T-helper 17 cell (primary cell): ENCODE measurements at places on chromosomes 7 and 10.

DNA sequence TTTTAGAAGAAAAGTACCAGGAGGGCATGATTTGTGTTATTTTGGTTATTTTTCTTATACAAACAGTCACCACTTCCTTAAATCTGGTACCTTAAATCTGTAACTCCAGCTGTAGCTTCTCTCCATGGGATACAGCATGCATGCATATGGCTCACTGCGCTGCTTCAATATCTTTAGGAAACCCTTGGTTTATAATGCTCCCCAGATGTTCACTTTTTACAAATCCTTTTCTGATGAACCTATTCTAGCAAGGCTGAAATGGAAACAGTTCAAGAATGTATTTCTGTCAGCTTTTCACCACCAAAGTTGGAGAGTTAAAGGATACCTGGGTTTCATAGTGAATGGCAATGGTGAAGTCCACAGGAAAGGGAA is 50.9 kb downstream of the LAMB4 start:
- no peak for DNase-seq

- DNase-seq = no peak
Observed at GRCh38 chr7:46742601-46743000, 821.5 kb upstream of the IGFBP3 start.

- DNase-seq = no peak
Observed at GRCh38 chr7:112938863-112939573, 147.6 kb downstream of the GPR85 start.

- no peak for DNase-seq
Observed at GRCh38 chr10:61486251-61486650, 33.1 kb upstream of the TMEM26 start.

- DNase-seq = no peak
Observed at GRCh38 chr7:93156884-93157283, 8.7 kb upstream of the SAMD9L start.

DNA sequence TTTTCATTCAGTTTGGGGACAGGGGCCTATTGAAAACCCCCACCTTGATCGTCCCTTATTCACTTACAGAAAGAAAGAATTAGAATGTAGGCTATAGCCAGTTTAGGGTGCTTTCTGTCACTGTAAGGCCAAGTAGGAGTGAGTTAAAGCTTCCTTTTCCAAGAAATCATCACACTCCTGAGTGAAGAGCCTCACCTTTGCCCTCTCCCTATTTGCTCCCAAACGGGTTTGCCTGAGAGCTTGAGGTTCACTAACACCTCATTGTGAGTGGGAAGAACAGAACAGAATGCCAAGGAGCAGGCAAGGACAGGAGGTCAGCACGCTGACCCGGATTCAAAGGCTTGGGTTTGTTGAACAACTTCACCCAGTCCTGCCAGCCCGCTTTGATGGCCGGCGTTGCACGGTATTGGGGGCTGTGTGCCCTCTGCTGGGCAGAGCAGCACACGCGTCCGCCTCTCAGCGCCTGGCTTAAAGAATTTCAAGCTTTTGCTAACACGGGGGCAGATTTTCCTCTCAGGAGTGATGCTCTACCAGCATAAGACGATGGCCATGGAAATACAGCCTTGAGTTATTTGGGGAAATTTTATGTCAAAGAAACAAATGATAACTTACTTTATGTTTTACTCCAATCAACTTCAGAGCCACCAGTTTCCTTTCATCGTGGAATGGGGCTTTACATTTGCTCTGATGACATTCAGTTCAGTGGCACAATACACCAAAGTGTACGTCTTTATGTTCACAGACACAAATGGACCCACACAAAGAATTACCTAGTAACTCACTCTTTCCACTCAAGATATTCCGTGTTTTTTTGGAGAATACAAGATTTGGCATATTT is 470.0 kb downstream of the SUGCT start:
- DNase-seq = no peak

- DNase-seq = no peak
Observed at GRCh38 chr7:55591282-55591931, 19.1 kb upstream of the VOPP1 start.

- no peak for DNase-seq
Observed at GRCh38 chr7:81618396-81619014, 151.3 kb downstream of the HGF start.

GRCh38 chr7:70434376-70434775 is 697.6 kb upstream of the GALNT17 start:
- no peak for DNase-seq

DNA sequence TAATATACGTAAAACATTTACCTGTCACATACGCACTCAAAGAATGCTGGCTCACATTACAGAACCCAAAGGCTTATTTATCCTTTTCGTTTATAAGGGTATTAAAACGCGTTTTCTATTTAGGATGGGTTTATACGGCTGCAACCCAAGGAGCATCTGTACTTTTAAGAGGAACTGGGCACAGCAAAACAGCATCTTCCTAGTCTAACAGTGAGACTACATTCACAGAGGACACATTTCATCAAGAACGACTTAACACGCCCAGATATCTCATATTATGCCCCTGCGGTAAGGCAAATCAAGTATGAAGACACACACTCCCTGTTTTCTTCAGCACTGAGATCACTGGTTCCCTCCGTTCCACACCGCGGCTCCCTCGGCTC is 533 bp upstream of the DMTF1 start:
- no peak for DNase-seq

- no peak for DNase-seq
Observed at GRCh38 chr10:91328320-91328984, 81.7 kb upstream of the HECTD2 start.

GRCh38 chr7:2785071-2785500 is 59.0 kb downstream of the GNA12 start:
- DNase-seq = no peak

DNA sequence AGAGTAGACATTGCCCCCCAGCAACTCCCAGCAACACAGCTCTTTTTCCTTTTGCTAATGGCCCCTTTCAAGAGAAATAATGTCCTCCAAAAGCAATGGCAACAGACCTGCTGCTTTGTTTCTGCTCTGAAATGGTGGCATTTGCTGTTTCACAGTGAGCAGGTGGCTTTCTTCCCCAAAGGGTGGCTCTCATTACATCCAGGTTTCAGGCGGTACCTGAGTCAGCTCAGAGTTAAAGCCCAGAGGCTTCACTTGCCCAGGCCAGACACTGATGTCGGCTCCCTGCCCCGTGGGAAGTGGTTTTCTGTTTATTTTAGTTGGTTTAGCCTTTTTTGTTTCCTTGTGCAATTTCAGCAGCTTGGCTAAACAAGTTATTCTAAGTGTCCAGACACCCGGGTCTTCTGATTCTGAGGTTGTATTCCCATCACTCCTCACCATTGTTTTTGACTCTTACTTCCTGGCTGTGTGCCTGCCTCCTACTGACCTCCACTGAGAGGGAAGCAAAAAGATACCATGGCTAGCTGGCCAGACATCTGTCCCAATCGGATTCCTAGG is 7.8 kb upstream of the ATOH7 start:
- DNase-seq = no peak

GRCh38 chr10:30671026-30671616 is 41.6 kb upstream of the LYZL2 start:
- no peak for DNase-seq

DNA sequence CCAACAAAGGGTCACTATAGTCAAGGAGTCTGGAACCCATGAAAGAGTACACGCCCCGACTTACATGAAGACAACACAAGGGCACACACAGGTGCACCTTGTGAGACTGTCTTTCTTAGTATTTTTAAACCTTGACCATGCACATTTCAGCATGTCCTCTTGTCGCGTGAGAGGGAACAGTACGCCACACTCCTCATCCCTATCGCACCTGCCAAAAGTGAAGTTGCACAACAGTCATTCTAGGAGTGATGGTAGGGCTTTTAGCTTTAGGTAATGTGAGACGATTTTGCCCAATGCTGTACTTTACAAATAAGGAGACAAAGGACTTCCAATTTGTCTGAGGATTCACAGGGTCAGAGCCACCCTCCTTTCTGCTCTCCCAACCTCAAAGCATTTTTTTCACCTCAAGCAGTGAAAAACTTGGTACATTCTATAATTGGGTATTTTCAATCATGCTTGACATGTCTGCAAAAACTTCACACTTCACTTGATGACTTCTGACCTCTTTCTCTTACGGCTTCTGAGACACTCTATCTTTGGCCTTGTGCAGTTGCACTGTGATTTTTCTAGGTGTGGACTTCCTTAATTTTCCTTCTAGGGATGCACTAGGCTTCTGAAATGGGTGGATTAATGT is 173.9 kb upstream of the GRB10 start:
- no peak for DNase-seq

DNA sequence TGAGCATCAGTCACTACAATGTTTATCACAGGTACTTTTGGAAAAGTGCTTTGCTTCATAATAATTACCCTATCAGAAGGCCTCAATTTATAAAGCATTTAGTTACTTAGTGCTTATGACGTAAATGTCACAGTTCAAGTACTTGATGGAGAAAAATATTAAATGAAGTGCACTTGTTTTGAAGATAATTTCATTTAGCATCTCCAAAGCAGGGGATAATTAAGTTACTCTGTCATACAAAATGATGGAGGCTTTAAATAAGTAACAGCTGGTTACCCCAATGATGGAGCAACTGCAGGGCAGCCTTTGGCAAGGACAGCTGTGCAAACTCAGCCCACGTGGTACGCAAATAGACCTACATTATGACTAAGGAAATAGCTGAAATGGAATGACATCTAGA is 768.8 kb downstream of the GRM8 start:
- DNase-seq = no peak

GRCh38 chr7:77862691-77863090 is 64.1 kb downstream of the PHTF2 start:
- DNase-seq = no peak

DNA sequence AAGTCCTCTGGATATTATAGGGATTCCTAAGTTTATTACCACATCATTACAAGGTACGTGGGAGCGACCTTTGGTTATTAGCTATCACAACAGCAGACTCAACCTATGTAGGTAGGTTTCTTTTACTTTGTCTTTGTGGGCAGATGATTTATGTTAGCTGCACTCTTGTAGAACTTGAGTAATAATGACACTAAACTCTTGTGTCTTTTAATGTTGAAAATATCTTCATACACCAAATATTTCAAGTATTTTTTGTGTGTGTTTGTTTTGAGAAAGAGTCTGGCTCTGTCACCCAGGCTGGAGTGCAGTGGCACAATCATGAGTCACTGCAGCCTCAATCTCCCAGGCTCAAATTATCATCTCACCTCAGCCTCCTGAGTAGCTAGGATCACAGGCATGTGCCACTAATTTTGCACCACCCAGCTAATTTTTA is 19.2 kb upstream of the SUPV3L1 start:
- no peak for DNase-seq

- no peak for DNase-seq
Observed at GRCh38 chr7:30201921-30202320, 67.1 kb downstream of the MTURN start.

DNA sequence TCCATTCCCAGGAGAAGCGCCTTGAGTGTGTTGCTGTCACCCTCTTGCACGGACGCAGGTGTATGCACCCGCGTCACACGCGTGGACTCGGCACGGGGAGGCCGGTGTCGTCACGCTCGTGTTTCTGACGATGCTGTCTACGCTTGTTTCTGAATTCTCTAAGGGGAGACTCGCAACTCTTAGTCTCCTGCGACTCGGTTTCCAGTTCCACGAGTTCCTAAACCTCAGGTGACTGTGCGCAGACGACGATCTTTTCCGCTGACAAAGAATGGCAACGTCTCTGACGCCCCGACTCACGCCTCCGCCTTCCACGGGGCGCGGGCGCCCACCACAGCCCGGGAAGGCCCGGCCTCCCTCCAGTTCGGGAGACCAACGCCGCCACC is 579 bp downstream of the IDI1 start:
- DNase-seq = no peak

DNA sequence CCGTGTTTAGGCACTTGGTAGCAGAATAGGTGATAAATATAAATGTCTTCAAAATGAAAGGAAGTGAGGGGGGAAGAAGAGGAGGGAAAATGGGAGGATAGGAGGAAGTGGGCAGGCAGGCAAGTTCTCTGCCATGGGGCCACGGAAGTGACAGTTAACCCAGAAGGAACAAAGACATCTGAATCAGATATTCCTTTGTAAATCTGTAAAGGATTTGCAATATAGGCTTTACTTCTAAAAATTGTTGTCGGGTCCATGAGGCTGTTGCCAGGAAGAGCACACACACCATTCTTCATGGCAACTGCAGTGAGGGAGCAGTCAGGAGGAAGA is 23.7 kb upstream of the RASSF4 start:
- no peak for DNase-seq

GRCh38 chr7:149822353-149822943 is 15.7 kb upstream of the ZNF862 start:
- no peak for DNase-seq

DNA sequence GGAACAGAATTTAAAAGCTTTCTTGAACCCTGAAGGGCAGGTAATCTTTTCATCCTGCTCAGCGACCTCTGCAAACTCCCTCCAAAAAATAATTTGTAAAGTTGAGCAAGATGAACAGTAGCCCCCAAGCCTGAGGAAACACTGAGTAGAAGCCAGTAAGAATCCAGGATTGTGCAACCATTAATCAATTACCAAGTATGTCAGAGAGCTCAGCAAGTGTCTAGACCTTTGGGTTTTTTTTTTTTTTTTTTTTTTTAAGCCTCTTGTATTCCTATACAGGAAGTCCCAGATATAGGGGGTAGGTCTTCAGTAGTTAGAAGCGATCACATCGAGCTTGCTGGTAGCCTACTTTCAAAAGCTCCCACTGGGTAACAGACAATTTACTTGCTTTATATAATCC is 155.2 kb downstream of the DGKI start:
- no peak for DNase-seq

DNA sequence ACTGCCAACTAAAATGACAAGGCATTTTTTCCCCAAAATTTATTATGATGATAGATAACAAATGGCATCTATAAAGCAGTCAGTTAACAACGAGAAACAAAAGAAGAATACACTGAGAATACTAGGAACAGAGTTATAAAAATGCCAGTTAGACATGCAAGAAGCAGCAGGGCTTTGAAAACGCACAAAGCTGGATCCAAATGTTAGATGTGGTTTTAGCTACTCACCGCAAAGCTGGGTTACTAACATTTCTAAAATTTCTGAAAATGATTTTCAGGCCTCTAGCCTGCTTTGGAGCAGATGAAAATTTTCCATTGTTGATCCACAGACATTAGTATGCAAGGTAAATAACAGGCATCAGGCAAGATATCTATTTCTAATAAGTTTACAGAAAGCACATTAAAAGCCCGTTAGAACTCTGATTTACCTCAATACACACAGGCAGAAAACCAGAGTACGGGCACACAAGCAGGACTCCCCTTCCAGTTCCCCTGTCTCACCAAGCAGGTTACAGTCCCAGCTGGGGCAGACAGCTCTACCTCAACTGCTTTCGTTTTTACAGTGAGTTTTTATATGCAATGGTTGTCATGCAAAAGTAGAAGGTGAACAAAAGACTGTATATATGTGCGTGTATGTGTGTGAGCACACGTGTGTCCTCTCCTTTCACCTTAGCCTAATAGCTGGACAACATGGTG is 37.9 kb downstream of the GLI3 start:
- no peak for DNase-seq
